ENCODE measurements at places on chromosomes 1 and 21.

DNA sequence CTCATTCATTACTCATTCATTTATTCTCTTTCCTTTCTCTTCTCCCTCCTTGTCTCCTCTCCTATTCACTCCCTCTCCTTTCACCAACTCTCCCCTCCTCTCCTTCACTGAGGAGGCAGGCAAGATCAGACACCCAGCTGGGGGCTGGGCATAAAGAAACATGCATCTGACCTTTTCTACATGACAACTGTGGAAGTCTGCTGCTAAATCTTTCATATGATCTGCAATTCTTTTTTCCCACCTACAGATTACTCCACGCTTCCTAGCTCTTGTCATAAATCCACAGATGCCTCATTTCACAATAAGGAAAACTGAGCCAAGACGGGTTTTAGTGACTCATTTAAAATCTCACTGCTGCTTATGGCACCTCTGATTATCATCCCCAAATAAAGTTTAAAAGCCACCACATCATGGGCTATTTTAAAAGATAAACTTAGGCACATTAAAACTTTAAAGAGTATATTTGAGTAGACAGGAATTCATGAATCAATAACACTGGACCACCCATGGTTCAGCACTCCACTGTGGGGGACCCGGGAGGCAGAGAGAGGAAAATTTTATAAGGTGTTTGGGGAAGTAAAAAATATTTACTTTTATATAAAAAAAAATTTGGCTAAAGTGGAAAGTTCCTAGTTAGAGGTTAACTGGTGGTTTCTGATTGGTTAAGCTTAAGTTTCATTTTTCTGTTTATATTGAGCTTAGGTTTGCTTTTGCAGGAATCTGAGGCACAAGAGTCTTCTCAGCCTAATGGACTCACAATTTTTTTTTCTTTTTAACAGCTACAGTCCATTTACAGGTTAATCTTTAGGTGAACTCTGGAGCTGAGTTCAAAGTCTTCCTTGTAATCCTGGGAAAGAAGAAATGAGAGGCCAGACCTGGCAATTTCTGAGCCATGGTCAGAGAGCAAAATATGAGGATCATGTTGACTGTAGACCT is 55.8 kb upstream of the DNAH14 start:
- DNase-seq = no peak

DNA sequence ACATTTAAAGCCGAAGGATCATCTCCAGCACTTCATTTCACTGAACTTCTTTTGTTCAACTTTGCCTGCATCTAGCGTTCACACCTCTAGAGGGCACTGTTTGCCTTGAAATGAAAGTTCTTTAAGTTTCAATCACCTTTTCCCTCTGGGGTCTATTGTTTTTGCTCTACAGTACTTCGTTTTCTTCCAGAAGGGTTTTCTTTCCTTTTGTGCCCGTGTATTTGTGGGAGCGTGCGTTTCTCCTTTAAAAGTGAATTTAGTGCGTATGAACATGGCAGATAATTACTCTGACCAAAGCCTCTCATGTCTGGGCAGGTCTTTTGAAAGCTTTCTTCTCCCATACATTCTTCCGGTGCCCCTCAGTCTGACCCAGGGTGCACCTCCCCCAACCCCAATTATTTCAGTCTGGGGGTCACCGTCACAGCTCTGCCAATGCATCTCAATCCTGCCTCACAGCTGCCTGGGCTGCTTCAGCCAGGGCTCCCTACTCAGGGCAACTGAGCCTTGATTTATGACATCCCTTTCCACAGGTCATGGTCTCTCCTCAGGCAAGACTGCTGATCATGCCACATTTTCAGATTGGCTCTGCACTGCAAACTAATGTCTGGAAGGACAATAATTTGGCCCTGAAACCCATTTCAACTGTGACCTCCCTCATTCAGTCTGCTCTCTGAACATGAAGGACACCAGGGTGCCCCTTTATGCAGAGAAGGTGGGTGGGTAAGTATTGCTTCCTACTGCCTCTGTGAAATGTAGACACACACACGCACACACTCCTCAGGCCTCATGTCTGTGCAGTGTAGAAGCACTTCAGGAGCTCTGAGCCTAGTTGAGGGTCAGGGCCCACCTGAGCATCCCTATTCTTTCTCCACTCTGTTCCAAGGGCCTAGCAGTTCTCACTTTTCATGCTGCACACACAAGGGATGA is 88.6 kb downstream of the NUF2 start:
- peak; percentile 74 for DNase-seq

GRCh38 chr1:64875606-64876005 is 90.7 kb downstream of the JAK1 start:
- DNase-seq = no peak

DNA sequence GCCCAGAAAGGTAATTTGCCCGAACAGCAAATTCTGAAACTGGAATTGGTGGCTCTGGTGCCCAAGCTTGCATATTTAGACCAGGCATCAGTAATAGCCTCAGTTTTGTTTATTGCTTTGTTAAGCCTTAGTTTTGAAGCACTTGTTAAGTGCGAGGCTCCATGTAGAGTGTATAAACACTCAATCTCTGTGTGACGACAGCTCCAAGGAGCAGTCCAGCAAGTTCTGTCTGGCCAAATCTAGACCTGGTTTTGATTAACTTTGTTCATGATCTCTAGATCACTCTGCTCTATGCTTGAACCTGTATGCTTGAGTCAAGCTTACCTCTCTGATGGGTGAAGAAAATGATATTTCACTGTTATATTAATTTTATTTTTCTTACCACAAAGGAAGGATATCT is 37.4 kb downstream of the DOP1B start:
- DNase-seq = no peak

GRCh38 chr1:46549697-46550681 is 1.5 kb downstream of the KNCN start:
- peak; percentile 55 for DNase-seq

Data from NCI-H1694 treated with DMSO at 0.1 percent for 48 hours (cell line).